ENCODE measurements at places on chromosomes 5 and 9.
A peak's percentile ranks its signal among the peaks of the same experiment; 100 is the strongest.

DNA sequence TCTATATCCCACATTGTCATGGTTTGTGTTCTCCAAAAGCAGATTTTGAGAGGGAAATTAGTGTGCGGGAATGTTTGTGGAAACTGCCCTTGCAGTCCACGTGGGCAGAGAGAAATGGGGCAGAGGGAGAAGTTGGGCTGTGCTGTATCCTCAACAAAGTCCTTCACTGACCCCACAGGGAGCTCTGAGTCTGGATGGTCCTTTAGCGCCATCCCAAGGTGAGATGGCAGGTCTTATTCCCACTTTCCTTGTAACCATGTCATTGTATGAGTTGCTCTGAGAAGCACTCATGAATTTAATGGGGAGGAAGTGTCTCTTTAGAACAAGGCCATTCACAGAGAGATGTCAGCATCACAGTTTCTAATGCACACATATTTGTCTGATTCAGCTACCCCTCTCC, 127.1 kb downstream of the ANKRD18B start:
- no peak overlapping the region for H3K27ac ChIP-seq
- DNase-seq: no peak
- H3K4me1 ChIP-seq: no peaks in the 10 kb centered on the region
- no peaks in the 10 kb centered on the region for H3K36me3 ChIP-seq
- no peak overlapping the region for H3K4me3 ChIP-seq

- peak; percentile 54 for DNase-seq
- no peaks in the 10 kb centered on the region for H3K36me3 ChIP-seq
- no peaks in the 10 kb centered on the region for H3K27me3 ChIP-seq
- H3K4me1 ChIP-seq: peaks cover 42% of the 10 kb centered on the region
- no peak overlapping the region for H3K27ac ChIP-seq
- H3K4me3 ChIP-seq: no peak overlapping the region
These were observed 29.7 kb upstream of the ARAP3 start for GRCh38 chr5:141711687-141712086.

- no peak overlapping the region for H3K4me3 ChIP-seq
- H3K27me3 ChIP-seq: no peaks in the 10 kb centered on the region
- H3K27ac ChIP-seq: peak overlapping the region; percentile 85
- H3K4me1 ChIP-seq: peaks cover 27% of the 10 kb centered on the region
These were observed 3.1 kb downstream of the RNF44 start for GRCh38 chr5:176533894-176534611.

GRCh38 chr9:94713436-94714215, 12.9 kb upstream of the AOPEP start:
- no peaks in the 10 kb centered on the region for H3K36me3 ChIP-seq
- no peak overlapping the region for H3K4me3 ChIP-seq
- DNase-seq: no peak
